ENCODE measurements at places on chromosomes 4 and X. TPM values are rescaled to one million over a fixed set of nuclear protein-coding genes. Genes with fewer than 3 reads are reported as not detected.

The GIMD1 gene
- not detected for total RNA-seq

The ANTXR2 gene
- 34.5 TPM for total RNA-seq

The KCND1 gene
- total RNA-seq: 0.08 TPM

The SRPK3 gene
- total RNA-seq: 33.6 TPM

The MORF4L2 gene
- 864 TPM for total RNA-seq

Measured in SJCRH30 (cell line).